ENCODE measurements at places on chromosomes 12 and 14.

GRCh38 chr14:62885451-62885850 lies 159.8 kb downstream of the KCNH5 start:
- no peak for DNase-seq

- DNase-seq: no peak
These were observed 477.9 kb downstream of the MED13L start for GRCh38 chr12:115799610-115800009.

DNA sequence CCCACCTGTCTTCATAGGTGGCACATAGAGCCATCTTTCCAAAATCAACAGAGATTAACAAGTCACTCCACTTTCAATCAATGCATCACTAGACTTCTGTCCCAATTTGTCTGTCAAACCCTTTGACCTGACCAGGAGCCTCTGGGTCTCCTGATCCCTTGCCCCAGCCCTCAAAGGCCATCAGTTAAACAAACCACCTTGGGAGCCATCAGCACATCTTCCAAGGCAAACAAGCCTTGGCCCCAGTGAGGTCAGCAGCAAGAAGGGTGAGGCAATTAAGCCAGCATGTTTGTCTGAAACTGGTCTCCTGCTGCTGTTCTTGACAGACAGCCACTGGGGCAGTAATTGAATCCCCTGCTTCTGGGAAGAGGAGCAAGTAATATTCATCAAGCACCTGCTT lies 742.8 kb upstream of the TBX3 start:
- peak; percentile 16 for DNase-seq

DNA sequence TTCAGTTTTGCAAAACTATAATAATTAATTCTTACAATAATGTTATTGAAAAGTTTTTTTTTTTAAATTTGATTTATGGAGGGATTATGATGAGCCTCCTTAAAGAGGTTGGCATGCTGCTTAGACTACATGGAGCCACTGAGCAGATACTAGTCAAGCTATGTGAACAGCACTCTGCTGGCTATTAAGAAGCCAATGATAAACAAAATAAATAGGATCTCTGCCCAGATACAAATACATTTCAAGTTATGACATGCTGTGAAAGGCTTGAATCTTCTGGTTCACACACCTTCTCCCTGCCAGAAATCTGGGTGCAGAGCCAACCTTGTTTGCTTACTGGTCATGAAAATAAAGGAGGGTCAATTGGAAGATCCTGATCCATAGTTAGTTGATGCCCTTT lies 107.4 kb upstream of the NAV3 start:
- no peak for DNase-seq

- DNase-seq: no peak
These were observed 1.8 kb upstream of the TBK1 start for GRCh38 chr12:64450057-64450640.

GRCh38 chr14:67141146-67141900 lies 47.9 kb upstream of the GARIN2 start:
- no peak for DNase-seq

All from NCI-H2029 (cell line).